ENCODE measurements at places on chromosomes 3 and 15.

DNA sequence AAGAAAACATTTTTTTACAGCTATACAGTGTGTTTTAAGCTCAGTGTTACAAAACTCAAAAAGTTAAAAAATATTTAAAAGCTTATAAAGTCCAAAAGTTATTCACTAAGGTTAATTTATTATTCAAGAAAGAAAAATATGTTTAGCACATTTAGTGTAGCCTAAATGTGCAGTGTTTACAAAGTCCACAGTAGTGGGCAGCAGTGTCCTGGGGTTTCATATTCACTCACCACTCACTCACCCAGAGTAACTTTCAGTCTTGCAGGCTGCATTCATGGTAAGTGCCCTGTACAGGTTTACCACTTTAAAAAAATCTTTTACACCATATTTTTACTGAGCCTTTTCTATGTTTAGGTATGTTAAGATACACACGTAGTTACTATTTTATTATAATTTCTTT, 300.2 kb upstream of the TRIM42 start:
- no peak for DNase-seq

- DNase-seq = no peak
Observed at GRCh38 chr3:61649381-61650170, 88.2 kb downstream of the PTPRG start.

- DNase-seq = no peak
Observed at GRCh38 chr3:196149375-196149774, 61.8 kb downstream of the ZDHHC19 start.

DNA sequence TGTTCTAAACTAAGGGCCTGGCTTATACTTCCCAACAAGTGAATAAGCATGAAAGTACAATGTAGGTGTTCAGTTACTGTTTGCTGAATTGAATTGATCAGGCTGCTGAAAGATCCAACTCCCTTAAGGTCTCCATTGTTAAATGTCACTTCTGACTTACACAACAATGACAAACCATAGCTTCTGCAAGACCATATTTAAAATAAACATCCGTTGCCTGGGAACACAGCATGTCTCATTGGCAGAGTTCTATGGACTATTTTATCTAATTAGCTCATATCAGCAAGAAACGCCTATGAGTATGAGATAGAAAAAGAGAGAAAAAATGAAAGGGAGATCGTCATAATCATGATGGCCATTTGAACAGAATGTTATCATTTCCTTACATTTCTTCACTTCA, 605.4 kb downstream of the FGF12 start:
- no peak for DNase-seq

- DNase-seq = peak; percentile 67
Observed at GRCh38 chr3:50303013-50303815, at the start of gene HYAL1. Gene HYAL1, minus strand, starts transcription at chr3:50303574. Its CDS starts 618 bp downstream, at chr3:50302956.

GRCh38 chr3:132549890-132550578, 47.0 kb upstream of the ACKR4 start:
- DNase-seq = no peak

DNA sequence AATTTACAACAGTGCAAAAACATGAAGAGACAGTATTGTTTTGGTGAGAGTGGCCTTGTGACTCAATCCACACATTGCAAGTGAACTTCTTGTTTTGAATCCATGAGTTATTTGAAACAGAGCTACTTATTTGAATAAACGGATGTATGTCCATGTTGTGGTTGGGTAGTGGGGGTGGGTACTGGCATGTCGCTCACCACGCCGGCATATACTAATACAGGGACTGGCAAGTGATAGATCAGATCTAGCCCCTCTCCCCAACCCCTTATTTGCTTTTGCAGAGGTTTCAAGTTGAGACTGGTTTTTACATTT, 83.8 kb downstream of the EDEM1 start:
- DNase-seq = no peak

- no peak for DNase-seq
Observed at GRCh38 chr15:75454471-75455378, 3.2 kb upstream of the SIN3A start.

- no peak for DNase-seq
Observed at GRCh38 chr3:41317718-41318117, 118.4 kb downstream of the CTNNB1 start.

- DNase-seq = no peak
Observed at GRCh38 chr3:19250959-19251610, 102.8 kb downstream of the KCNH8 start.

GRCh38 chr3:45283471-45283870, 57.4 kb upstream of the TMEM158 start:
- DNase-seq = no peak

- DNase-seq = no peak
Observed at GRCh38 chr3:126525853-126526667, 2.1 kb downstream of the CHST13 start.

GRCh38 chr3:194134231-194134756, 1.7 kb upstream of the HES1 start:
- DNase-seq = no peak

DNA sequence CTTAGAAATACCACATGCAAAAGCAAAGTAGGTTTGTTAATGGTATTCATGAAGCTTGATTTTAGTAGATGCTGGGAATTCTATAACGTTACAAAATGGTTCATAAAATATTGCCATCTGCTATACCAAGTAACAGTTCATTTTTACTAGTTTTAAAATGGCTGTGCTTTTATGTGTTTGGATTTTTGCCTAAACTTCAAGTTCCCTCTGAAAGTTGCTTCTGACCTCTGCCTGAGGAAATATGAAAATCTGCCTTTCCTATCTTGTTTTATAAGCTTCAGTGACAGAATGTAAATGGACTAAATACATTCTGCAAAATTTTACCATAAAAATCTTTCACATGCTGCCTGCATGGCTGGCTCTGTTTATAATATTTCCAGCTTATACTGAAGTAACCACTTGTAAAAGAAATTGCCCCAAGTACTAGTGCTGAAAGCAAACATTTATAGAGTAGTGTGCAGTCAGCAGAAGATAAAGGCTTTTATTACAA, 560.7 kb upstream of the ROBO2 start:
- no peak for DNase-seq

- no peak for DNase-seq
Observed at GRCh38 chr3:47838503-47838902, 35.6 kb downstream of the DHX30 start.

DNA sequence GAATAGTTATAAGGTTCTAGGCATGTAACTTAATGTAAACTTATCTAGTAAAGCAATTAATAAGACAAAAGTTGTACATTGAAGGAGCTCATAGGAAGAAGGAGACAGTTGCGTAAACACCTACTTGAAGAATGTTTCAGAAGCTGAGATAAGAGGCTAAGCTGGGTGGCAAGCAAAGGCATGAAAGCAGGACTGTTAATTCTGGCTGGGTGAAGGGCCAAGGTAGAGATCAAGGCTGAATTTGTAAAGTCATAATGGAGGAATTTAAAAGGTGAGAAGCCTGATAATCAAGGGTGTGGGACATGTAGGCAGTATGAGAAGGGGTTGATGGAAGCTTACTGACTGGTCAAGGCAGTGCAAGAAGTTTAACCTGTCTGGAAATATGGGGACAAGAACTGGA, 80.4 kb upstream of the TGFBR2 start:
- DNase-seq = no peak

GRCh38 chr3:169299889-169300288, 363.6 kb downstream of the MECOM start:
- DNase-seq = no peak

DNA sequence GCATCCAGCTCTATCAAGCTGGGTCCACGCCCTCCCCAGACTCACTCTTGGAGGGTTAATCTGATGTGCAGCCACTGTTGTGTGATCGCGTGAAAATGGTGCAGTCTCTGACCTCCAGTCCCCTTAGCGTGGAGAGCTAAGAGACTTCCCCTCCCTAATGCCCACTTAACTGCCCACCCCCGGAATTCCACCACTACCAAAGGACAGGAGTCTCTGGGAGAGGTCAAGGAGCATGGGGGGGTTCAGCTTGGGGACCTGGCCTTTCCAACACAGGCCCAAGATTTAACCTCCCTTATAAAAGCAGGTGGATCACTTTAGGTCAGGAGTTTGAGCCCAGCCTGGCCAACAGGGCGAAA, 48.8 kb downstream of the CCDC12 start:
- no peak for DNase-seq

DNA sequence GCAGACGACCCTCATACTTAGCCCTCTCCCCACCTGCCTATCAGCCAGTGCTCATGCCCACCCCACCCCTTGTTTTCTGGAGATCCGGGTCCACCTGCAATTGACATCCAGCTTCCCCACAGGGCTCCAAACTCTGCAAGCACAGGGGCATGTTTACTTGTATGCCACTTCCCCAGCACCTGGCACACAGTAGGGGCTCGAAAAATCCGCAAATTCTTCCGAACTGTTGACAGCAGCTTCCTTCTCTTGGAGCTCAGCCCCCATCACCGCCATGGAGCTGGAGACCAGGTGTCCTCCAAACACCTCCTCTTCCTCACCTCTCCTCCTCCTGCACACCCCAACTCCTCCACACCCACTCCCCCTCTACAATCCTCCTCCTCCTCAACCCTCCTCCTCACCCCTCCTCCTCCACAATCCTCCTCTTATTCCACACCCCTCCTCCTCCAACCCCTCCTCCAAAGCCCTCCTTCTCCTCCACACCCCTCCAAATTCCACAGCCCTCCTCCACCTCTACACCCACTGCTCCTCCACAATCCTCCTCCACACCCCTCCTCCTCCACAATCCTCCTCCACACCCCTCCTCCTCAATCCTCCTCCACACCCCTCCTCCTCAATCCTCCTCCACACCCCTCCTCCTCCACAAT, 70.4 kb upstream of the BLM start:
- DNase-seq = no peak

DNA sequence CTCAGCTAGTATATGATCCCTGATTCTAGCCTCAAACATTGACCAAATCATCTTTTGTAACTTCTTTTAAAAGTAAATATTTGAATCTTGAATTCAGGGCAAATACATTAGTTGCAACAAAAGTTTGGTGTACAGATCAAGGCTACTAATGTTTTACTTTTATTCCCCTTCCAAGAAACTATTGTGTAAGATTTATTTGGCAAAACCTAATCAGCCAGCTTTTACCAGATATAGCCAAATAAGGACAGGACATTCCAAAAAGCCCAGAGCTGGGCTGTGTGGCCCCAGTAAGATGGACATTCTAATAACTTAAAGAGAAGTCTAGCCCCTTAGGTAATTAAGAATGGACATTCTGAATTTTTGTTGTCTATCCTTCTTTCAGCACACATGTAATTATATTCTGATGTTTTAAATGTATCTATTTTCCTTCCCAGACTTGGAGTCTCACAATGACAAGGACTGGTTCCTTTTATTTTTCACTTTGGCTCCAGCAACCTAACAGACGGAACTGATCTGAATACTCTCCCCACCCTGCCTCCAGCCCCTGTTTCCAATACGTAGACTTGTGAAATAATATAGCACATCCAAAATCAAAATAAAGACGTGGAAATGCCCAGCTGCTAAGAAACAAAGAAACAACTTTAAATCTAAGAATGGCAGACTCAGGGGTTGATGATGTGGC, 48.1 kb downstream of the STARD5 start:
- DNase-seq = no peak

- no peak for DNase-seq
Observed at GRCh38 chr15:70276401-70276800, 178.7 kb upstream of the TLE3 start.

DNA sequence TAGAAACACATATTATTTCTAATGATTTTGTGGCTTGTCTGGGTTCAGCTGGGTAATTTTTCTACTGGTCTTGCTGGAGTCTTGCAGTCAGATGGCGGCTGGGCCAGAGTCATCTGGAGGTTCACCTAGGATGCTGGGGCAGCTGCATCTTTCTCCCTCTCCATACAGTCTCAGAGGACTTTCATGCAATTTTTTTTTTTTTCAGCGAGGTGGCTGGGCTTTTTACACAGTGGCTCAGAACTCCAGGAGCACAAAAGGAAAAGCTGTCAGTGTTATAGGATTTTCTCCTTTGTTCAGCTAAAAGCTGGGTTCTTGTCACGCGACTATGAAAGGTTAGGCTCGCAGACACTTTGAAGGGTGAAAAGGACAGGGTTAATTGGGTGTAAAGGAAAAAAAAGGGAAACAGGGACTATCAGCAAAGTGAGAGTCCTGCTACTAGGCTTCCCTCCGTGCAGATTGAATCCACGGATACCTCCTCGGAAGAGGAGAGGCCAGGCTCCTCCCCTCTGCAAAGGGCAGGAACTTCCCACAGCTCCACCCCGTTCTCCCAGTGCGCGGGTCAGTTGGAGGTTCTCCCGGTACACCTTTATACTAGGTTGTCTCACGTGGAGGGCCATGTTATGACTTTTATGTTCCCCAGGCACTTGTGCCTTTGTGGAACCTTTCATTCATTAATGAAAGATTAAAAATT, 44.3 kb downstream of the ADGRG7 start:
- no peak for DNase-seq

DNA sequence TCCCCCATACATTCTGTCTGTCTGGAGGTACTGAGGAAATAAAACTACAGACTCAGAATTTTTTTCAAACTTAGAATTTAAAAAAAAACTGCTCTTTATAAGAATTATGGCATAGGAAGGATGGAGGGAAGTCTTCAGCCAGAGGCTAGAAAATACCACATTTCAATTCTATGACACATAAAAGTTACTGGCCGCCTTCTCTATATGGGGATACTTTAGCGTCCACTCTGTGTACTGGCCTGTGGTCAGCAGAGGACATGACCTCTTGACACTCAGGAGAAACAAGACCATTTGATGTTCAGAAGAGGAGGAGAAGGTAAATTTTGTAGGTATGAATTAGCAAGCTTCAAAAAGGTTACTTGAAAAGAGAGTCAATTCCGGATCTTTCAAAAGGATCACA, 417.4 kb downstream of the MFSD1 start:
- DNase-seq = no peak

- no peak for DNase-seq
Observed at GRCh38 chr15:37206690-37207089, 106.3 kb upstream of the MEIS2 start.

DNA sequence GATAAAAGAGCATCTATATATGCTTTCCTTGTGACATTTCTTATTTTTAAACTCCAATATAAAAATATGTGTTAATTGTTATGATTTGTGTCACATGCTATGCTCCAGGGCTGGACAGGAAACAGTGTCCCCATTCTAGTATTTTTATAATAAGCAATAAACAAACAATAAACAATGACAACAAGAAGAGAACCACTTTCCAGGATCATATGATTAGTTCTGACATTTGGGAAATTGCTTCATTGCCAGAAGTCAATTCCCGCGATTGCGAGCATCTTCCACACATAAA, 260.9 kb downstream of the FHIT start:
- DNase-seq = no peak

DNA sequence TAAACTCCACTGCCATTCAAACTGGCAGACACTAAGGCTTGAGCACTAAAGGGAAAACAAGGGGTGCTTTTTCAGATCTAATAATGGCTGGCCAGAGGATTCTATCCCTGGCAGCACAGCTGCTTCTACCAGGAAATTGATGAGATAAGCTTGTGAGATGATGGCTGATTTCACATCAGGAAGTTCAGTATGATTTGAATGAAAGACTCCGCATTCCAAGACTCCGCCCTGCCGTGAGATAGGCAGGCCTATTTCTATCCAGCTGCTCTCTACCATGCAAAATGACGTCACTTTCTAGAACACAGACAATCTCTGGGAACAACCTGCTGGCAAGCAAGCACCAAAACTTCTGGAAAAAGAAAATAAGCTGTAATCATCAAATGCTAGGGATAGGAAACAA, 171.8 kb downstream of the WDR76 start:
- no peak for DNase-seq

Data from uterus (tissue), 4 donors.